GM23248 (cell line): ENCODE measurements at places on chromosomes 4 and X. TPM values are rescaled to one million over a fixed set of nuclear protein-coding genes. Genes with fewer than 3 reads are reported as not detected.

- DNase-seq, result no peak
Observed at GRCh38 chr4:33543941-33544450, 2700.3 kb downstream of the ARAP2 start.

DNA sequence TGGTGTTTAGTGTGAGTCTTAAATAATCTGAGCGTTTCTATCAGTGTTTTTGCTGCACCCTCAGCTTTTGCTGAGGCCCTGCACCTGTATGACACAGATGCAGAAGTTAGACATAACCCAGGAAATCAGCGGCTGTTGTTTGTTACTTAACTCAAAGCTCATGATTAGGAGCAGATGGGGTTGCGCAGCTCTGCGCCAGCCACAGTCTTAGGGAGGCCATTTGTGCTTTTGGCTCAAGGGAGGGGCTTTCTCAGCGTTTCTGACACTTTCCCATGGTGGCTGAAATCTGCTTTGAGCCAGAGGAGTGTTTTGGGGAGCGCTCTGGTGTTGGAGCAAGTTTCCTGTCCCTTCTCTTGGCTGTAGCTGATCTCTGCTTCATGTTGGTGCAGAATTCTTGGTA, 433.8 kb downstream of the NAF1 start:
- DNase-seq, result no peak

GRCh38 chr4:185598846-185599552, 63.7 kb upstream of the PDLIM3 start:
- no peak for DNase-seq

- DNase-seq, result no peak
Observed at GRCh38 chr4:76800902-76801301, 97.0 kb downstream of the SOWAHB start.

DNA sequence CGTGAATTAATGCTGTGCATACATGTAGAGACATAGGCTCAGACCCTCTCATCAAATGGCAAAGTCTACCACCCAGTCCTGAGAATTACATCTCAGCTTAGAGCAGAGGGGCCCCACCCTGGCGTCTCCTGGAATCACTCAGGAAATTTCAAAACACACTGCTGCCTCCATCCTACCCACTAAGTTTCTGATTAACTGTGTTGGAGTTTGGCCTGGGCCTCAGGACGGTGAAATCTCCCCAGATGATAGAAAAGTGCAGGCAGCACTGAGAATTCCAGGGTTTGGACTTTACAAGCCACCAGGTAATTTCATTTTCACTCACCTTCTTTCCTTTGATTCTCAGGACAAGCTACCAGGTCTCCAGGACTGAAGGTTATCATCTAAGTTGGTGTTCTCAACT, 3.3 kb upstream of the FAM9C start:
- no peak for DNase-seq

DNA sequence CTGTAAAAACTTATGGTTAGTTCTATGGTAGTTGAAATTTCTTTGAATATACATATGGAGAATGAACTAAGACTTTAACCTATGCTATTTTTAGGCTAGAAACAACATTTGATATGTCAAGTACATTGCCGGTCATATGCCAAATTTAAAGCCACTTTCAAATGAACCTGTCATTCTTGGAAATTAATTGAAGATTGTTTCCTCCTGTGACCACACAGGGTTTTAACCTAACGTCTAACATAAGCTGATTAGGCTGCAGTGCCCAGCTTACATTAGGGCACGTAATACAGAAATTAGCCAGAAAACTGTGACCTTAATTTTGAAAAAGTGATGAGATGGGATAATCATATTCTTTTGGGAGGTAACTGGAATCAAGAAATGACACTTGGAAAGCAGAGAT, 645.9 kb downstream of the FSTL5 start:
- no peak for DNase-seq

DNA sequence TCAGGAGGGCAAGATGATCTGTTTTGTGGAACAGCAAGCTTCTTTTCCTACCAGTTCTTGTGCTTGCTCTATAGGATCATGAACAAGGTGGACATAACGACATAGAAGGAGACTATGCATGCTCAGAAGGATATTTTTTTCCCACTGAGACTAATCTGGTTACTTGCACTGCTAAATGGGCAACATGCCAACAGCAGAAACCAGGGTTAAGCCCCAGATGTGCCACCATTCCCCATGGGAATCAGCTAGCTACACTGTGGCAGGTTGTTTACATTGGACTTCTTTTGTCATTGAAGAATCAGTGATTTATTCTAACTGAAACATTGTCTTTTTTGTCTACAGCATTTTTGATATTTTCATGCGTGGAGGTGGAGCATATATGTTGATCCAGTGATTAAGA, 165.6 kb downstream of the C4orf33 start:
- no peak for DNase-seq

DNA sequence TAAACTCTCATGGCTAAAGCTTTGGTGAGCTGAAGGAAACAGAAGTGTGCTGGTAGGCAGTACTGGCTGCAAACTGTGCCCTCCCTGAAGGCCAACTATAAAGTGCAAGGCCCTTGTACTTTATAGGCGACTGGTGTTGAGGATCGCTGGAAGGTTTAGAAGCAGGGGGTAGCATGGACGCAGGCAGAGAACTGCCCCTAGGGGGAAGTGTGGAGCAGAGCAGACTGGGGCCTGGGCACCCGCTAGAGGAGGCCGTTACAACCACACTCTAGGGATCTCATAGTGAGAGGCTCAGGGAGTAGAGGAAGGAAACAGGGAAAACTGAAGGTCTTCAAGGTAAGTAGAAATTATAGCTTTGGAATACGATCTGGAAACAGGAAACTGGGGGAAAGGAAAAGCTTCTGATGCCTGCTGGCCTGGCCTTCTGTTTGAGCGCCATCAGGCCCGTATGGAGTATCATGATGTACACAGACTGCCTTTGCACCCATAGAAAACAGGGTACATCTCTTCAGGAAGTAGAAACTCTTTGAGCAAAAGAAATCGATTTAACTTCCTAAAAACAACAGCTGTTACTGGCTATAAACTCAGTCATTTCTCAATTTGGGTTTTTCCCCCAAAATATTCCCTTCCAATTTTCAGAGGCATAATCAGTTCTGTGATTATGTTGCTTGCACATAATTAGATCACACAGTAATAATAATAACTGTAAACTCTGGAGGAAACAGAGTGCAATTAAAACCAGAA, 23.9 kb upstream of the TMSB4X start:
- peak; percentile 3 for DNase-seq

- DNase-seq, result peak; percentile 56
Observed at GRCh38 chr4:33071535-33071934, 2351.4 kb downstream of the PCDH7 start.

DNA sequence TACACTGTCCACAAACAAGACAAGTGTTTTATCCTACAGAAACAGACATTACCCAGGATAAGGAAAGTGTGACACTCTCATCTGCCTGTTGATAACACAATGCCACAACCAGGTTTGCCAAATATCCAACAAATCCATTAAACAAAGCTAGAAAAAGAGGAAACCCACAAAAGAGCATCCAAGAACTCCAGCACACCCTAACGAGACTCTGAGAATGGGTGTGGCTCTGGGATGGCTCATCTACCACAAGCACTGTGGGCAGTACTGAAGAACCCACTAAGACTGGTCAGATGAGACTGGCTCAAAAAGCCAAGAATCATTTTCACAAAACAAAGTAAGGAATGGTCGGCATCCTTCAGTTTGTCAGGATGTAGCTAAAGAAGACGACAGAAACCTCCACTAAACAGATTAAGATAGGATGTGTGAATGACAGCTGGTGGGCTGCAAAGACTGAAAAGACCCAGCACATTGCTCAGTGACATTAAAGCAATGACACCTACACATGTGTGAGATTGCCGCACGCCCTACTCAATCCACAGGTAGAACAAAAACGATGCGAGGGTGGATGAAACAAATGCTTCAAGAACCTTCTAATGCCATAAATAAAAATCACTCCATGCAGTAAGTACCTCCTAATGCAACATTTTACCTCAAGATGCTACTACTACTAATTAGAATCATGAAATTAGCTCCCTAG, 14.7 kb downstream of the ATP8A1 start:
- DNase-seq, result no peak

DNA sequence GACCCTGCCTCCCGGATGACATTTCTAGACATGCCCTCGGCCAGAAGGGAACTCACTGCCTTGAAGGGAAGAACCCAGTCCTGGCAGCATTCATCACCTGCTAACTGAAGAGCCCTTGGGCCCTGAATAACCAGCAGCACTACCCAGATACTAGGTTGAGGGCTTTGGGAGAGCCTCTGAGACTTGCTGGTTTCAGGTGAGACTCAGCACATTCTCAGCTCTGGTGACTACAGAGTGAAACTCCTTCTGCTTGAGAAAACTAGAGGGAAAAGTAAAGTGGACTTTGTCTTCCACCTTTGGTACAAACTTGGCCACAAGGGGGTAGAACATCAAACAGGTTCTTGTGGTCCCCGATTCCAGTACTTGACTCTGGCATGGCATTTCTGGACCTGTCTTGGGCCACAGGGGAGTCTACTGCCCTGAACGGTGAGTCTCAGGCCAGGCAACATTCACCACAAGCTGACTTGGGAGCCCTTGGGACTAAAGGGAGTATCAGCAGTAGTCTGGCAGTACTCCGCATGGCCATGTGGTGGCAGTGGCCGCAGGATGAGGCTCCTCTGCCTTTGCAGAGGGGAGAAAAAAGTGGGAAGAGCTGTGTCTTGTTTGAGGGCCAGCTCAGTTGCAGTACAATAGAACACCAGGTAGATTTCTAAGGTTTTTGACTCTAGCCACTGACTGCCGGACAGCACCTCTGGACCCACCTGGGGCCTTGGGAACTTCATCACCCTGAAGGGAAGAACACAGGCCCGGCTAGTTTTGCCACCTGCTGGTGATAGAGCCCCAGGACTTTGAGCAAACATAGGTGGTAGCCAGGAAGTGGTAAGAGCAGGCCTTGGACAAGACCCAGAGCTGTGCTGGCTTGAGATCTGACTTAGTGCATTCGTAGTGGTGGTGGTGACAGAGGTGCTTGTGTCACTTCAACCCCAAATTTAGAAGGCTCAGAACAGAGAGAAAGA, 414.8 kb downstream of the OPHN1 start:
- DNase-seq, result peak; percentile 56

DNA sequence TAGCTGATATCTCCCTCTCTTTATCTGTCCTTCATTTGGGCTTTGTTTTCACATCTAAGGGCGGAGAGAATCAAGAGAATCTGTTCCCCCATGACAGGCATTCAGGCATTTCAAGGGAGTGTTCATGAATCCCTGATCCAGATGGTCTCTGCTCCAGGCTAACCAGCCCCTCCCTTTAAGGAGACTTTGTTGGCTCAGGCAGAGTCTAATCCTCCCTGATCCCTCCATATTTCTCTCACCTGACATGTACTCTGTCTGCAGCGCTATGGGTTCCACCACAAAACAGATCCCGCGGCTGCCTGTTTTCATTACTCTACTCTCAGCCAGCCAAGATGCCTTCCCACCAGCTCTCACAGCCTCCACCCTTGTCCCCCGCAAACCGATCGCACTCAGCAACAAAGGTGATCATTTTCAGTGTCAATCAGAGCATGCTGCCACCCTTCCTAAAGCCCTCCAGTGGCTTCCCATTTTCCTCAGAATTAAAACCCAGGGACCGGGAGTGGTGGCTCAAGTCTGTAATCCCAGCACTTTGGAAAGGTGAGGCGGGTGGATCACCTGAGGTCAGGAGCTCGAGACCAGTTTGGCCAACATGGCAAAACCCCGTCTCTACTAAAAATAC, 30.3 kb upstream of the SLC2A9 start:
- DNase-seq, result no peak

GRCh38 chr4:6716958-6717655, 1.1 kb downstream of the BLOC1S4 start:
- peak; percentile 59 for DNase-seq

- DNase-seq, result peak; percentile 40
Observed at GRCh38 chr4:109441862-109442458, 8.3 kb downstream of the SEC24B start.

- no peak for DNase-seq
Observed at GRCh38 chrX:43589735-43590134, 66.4 kb upstream of the MAOA start.

- DNase-seq, result no peak
Observed at GRCh38 chrX:40224658-40225057, 126.9 kb upstream of the BCOR start.

DNA sequence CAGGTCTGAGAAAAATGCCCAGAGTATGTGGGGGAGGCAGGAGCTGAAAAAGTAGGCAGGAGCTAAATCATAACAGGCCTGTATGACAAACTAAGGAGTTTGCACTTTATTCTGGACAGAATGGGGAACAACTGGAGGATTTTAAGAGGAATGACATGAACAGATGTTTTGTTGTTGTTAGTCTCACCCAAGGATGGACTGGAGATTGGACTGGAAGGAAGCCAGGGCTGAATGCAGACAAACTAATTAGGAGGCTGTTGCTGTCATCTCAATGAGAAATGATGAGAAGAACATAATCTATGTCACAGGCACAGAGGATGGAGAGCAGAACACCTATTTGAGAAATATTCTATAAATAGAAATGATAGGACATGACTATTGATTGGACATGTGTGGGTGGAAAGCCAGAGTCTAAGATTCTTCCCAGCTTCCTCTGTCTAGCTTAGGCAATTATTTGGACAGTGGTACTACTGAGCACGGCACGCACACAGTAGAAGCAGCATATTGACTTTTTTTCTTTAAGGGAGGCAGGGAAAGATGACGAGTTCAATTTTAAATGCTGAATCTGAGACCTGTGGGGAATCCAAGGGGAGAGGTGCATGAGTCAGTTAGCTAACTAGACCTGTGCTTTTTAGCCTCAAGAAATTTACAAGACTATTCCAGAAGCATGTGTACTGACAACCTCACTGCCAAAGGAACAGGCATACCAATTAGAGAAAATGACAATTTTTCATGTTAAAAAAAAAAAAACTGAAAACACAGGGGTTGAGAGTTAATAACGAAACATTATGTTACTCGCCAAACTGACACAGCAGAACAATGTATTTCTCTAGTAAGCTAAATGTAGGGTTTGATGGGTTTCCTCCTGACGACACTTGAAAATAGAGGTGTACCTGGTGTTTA, 963 bp upstream of the USO1 start:
- DNase-seq, result peak; percentile 90

DNA sequence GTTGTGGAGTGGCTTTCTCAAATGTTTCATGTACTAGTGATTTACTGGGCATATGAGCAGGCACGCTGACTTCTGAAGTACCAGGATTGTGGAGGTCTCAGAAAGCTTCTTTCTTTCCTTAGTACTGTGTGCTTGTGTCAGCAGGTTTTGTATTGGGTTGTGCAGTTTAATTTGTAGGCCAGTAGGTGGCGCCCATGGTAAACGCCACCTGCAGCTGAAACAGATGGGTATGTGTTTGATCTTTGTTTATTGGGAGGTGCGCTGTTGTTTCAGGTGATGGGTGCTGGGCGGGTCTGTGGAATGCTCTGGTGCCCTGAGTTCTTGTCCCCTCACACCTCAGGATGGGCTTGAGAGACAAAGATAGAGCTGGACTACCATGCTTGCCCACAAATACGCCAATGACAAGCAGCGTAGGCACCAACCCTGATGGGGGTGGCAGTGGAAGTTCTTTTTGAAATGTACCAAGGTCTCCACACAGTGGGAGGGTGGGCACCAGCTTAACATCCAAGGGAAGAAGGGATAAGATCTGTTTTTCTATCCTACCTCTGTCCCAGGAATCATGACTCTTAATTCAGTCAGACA, 141.5 kb downstream of the RPS6KA6 start:
- DNase-seq, result peak; percentile 43

GRCh38 chrX:121823406-121823805, 776.0 kb downstream of the GLUD2 start:
- DNase-seq, result no peak

GRCh38 chrX:39903937-39904336, 193.8 kb downstream of the BCOR start:
- DNase-seq, result peak; percentile 73

- no peak for DNase-seq
Observed at GRCh38 chrX:153750127-153750774, 13.8 kb upstream of the PLXNB3 start.

The ADRA2C gene
- total RNA-seq, result 2.2 and 3.9 TPM in 2 replicates

The FAM13A gene
- 6.6 and 7.8 TPM in 2 replicates for total RNA-seq

The WDFY3 gene
- total RNA-seq, result 38.7 and 45.6 TPM in 2 replicates

The ASB12 gene
- total RNA-seq, result 0.22 TPM in 1 of 2 replicates, not detected in the other

The ATP11C gene
- total RNA-seq, result 26.2 and 29.7 TPM in 2 replicates
